ENCODE measurements at places on chromosomes 4 and X. TPM values are rescaled to one million over a fixed set of nuclear protein-coding genes. Genes with fewer than 3 reads are reported as not detected.

The SOD3 gene
- 280 TPM for total RNA-seq

The TBC1D8B gene
- 4.7 TPM for total RNA-seq

The NLGN4X gene
- total RNA-seq, result 2.5 TPM

GRCh38 chr4:8090744-8091301 is 67.8 kb downstream of the ABLIM2 start:
- no peak for DNase-seq

- DNase-seq, result no peak
Measured at GRCh38 chr4:27233531-27233930, 372.9 kb downstream of the STIM2 start.

- no peak for DNase-seq
Measured at GRCh38 chrX:9663216-9663615, 102.4 kb downstream of the GPR143 start.
